ENCODE measurements at places on chromosomes 1 and 21. TPM values are rescaled to one million over a fixed set of nuclear protein-coding genes. Genes with fewer than 3 reads are reported as not detected.

The STYXL2 gene
- not detected for total RNA-seq

The DNMT3L gene
- total RNA-seq: not detected

DNA sequence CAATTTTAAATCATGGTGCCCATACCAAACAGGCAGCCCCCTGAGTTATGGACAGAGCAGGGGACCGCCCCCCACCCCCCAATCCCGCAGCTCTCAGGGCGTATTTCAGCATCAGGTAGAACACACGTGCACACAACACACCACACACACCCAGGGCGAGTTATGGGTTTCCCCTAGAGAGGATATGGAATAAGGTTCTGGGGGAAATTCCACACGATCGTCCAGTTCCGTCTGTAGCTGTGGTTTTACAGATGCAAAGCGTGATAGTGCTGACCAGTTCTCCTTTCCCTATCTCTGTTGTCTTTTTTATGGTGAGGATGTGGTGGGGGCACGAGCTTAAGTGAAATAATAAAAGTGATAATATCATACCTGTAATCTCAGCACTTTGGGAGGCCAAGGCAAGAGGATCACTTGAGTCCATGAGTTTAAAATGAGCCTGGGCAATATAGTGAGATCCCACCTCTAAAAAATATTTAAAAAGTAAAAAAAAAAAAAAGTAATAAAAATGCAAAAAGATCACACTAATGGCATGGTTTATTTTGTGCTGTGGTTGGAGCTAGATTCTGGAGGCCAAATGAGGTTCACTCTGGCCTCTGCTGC lies 25.1 kb downstream of the C2CD2 start:
- DNase-seq: no peak

DNA sequence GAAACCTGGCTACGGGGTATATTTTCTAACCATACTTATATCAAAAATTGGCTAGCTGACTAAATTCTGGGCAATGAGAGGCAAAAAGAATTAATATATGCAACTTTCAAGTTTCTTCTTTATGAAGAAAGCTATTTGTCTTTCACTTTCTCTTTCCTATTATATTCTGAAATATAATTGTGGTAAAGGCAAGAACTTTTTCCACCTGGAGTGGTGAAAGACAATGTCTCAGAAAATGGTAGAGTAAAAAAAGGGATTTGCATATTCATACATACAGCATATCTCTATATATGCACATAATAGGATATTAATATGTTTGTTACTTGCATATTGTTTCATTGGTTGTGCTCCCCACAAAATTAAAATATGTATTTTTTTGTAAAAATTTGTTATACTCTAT lies 793.8 kb downstream of the PLA2G4A start:
- no peak for DNase-seq

- no peak for DNase-seq
Measured at GRCh38 chr1:186839041-186839400, 10.3 kb downstream of the PLA2G4A start.

GRCh38 chr1:174023440-174023839 lies 1.3 kb upstream of the RC3H1 start:
- no peak for DNase-seq

GRCh38 chr1:219397511-219397910 lies 215.4 kb downstream of the ZC3H11B start:
- DNase-seq: no peak

DNA sequence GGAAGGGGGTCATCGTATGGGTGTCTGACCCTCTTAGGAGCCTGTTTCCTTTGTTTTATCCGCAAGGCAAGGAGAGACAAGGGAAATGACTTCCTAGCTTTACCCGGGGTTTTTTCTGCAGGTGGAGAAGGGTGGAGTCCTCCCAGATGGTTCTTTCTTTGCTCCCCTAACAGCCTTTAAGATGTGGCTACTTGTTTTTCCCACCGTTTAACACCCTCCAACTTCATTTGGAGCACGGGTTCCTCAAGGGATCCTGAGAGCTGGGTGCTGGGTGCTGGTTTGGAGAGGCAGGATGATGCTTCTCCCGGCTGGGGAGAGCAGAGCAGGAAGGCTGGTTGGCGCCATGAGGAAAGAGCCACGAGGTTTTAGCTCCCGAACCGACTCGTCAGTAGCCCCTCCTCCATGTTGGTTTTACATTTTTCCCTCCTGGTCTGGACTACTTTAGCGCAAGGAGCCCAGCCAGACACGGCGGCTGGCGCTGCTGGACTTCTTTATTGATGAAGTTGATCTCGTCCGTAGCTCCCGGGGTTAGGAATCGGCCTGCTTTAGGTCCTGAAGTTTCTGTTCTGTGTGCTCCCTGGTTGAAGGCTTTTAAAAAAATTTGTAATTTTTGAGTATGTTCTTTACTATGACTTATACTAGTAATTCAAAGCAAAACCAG lies 1.4 kb downstream of the UCK2 start:
- DNase-seq: peak; percentile 41

GRCh38 chr1:193417403-193417802 lies 231.0 kb upstream of the B3GALT2 start:
- DNase-seq: no peak

DNA sequence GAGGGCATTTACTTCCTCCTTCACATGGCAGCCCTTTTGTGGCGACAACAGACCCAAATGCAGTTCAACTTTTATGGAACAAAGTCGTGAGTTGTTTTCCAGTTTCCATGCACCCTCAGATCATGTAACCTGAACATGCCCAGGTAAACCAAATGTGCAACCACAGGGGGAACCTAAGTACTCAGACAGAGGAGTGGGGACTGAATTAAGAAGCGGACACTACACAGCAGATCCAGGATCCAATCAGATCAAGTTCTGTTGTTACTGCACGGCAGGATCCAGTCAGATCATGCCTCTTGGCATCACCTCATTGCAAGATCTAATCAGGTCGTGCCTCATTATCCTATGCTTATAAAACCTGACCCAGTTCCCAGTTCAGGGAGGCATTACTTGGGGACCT lies 115.7 kb downstream of the MATN1 start:
- no peak for DNase-seq

All from Panc1 (cell line).